Trophoblast cell (in vitro differentiated cells and primary cell): ENCODE measurements at places on chromosomes 5 and 9.

DNA sequence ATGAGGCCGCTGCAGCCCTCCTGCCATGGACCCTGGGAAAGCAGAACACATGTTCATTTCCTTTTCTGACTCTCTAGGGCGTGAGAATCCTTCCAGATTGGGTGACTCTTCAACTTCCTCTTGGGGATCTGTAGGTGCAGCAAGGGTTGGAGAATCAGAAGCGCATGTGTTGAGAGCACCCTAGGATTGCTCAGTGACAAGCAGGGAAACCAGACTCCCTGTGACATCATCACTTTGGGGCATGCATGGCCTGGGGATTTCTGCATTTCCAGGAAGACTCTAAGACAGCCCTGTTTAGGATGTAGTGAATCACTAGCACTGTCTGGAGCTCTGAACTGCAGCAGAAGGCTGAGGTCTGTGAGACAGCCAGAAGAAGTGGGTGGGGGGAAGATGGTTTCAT lies 15.1 kb upstream of the LCP2 start:
- peak; percentile 54 for DNase-seq

DNA sequence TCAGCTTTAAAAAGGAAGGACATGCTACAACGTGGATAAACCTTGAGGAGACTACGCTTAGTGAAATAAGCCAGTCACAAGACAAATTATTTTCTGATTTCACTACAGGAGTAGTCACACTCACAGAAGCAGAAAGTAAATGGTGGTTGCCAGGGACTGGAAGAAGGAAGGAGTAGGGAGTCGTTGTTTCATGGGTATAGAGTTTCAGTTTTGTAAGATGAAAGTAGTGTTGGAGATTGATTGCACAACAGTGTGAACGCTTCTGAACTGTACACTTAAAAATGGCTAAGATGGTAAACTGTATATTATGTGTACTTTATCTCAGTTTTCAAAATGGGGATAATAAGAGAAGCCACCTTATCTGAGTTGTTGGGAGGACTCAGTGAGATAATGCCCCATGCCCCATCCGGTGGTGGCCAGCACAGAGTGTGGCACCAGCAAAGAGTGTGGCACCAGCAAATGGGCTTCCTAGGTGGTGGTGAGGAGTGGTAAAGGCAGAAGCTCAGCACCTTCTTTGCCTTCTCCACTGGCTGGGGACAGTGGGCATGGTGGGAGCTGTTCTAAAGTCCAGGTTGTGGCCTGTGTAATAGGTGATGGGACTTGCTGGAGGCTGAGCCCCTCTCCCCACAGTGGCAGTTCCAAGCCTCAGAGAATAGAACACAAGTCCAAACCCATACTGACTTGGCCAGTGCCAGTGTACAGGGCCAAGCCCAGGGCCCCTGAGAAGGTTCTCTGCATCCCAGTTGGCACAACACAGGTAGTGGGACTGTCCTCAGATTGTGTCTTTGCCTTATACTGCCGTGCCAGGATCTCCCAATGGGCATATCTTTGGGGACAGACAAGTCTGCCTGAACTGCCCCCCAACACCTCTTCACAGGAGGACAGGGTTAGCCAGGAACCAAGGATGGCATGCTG lies 4.4 kb downstream of the SLC22A4 start:
- no peak for DNase-seq

DNA sequence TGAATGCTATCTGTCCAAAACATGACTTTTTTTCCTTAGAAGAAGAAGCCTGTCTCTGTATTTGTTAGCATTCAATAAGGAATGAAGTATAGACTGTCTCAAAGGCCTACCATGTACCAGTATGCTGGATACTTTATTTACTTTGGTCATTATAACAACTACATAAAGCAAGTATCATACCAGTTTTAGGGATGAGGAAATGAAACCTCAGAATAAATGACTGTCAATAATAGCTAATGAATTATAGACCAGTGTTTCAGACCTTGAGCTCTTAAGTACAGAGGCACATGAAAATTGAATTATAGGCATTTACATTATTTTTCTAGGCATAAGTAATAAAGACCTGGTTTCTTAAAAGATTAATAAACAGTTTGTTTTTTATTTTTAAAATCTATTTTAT lies 166.4 kb upstream of the TLX3 start:
- DNase-seq: no peak

DNA sequence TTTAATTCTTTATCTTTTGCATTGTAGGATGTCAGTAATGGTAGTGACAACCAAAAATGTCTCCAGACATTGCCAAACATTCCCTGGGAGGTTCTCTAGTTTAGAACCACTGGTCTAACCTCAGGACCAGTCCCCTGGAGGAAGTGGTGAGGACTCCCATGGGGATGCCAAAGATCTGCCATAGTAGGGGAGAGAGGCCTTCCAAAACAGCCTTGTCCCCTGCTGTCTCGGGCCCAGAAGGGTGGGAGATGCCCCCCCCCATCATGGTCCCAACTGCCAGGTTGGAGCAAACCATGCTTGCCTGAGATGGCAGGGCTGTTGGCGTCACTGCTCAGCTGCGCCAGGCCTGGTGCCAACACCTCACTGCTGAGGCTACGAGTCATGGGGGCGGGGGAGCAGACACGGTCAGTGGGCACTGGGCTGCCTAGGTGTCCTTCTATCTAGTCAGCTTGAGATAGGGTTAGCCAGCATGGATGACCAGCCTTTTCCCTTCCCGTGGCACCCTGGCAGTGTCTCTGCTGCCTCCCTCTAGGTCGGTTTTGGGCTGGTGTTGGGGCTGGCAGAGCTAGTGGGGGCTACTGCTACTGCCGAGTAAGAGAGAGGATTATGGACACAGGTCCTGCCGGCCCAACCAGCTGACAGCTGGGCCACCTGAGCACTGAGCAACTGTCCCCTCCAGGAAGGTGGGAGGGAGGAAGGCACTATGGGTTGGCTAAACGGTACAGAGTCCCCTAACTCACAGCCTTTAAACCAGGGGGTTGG lies 8.3 kb upstream of the CXXC5 start:
- DNase-seq: no peak

DNA sequence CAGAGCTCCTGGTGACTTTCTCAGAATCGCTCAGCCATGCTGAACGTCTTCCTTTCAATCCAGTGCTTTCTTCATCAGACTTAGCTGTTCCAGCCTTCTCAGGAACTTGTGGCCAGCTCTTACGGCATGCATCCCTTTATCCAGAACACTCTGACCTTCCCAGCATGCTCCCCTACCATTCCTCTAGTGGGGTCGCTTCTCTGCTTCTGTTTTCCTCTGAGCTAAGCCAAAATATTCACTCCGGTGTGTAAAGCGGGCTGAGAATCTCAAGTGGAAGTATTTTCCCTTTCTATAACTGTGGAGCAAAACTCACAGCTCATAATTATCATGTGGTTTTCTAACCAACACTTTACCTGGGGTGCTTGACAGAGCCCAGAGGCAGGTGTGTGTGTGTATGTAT lies 6.2 kb downstream of the DCANP1 start:
- DNase-seq: no peak

- DNase-seq: peak; percentile 85
Measured at GRCh38 chr5:111063709-111064322, 7.7 kb upstream of the TSLP start.

DNA sequence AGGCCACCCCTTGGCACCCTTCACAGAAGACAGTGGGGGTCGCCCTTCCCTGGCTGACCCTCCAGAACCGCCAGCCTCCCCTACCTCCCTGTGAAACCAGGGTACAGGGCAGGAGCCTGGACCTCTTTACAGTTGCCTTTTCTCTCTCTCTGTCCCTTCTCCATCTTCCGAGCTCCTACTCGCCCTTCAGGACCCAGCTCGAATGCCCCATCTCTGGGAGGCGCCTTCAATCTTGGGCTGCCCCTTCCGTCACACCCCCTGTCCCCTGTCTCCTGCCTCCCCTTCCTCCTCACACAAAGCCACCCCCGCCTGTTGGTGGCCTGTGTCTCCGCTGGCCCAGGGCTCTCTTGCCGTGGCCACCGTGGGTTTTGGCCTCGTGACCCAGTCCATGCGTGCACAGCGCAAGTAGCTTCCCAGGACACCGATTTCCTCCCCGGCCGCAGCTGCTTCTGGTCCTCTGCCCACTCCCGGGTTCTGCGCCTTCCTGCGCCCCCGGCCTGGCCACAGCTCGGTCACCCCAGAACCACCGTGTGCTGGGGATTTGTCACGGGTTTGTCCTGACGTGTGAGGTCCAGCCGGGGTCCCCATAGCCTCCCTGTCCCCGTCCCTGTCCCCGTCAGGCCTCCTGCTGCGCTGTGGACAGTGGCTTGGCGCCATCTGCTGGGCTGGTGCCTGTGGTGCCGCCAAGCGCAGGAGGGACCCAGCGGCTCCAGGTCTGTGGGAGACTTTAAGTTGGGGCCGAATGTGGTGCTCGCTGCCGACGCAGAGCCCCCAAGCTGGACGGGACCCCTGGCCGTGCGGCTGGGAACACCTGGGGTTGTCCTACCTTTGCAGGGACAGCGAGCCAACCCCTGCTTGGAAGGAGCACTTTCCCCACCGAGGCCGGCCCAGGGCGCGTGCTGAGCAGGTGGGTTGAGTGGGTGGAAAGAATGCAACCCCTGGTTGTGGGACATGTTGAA lies 4.0 kb upstream of the TMEM250 start:
- DNase-seq: peak; percentile 70

- DNase-seq: no peak
Measured at GRCh38 chr9:17906841-17907778, 328.2 kb downstream of the SH3GL2 start.

- no peak for DNase-seq
Measured at GRCh38 chr5:56286015-56286884, 53.1 kb upstream of the ANKRD55 start.

- DNase-seq: no peak
Measured at GRCh38 chr9:113484258-113484730, 20.8 kb downstream of the RGS3 start.

GRCh38 chr5:174412374-174412773 lies 312.0 kb upstream of the MSX2 start:
- no peak for DNase-seq

- no peak for DNase-seq
Measured at GRCh38 chr5:179256328-179257175, 88.7 kb downstream of the ADAMTS2 start.

DNA sequence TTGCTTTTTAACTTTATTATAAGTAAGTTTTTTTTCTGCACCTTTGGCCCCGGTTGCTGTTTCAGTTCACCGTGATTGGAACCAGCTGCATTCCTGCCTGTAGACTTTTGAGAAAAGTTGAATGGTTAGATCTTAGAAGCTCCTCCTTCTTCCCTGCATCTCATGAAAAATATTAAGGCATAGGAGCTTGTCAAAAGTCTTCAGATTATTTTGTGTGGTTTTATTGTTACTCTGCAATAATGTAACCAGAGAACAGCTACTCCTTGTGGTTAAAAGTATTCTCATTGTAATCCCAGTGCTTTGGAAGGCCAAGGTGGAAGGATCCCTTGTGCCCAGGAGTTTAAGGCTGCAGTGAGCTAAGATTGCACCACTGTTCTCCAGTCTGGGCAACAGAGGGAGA lies 3.3 kb upstream of the SLC2A8 start:
- no peak for DNase-seq

DNA sequence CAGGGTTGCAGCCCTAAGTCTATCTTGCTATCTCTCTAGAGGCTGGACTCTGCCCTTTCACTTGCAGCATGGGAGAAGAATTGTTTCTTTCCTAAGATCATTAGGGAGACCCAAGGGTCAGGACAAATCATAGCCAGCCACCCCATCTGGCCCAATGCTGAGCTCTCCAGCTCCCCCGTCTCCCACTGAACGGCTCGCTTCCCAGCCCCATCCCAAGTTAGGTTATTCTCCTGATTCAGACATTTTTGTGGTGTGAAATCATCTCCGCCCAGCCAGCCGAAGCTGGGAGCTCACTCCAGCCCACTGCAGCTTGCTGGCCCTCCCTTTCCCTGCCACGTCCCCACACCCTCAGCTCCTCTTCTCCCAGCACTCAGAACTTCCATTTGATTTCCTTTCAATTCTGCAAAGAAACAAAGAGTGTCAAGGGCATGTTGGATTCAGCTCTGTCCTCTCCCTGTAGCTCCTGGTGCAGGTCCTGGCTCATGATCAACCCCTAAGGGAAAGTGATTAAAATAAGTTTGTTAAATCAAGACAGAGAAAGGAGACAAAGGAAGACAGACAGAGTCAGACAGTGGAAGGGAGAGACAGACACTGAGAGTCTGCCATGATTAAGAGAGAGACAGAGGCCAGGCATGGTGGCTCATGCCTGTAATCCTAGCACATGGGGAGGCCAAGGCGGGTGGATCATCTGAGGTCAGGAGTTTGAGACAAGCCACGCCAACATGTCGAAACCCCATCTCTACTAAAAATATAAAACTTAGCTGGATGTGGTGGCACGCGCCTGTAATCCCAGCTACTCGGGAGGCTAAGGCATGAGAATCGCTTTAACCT lies 12.6 kb upstream of the SPARC start:
- peak; percentile 50 for DNase-seq

- DNase-seq: peak; percentile 34
Measured at GRCh38 chr5:58503390-58504046, 12.3 kb downstream of the GAPT start.

DNA sequence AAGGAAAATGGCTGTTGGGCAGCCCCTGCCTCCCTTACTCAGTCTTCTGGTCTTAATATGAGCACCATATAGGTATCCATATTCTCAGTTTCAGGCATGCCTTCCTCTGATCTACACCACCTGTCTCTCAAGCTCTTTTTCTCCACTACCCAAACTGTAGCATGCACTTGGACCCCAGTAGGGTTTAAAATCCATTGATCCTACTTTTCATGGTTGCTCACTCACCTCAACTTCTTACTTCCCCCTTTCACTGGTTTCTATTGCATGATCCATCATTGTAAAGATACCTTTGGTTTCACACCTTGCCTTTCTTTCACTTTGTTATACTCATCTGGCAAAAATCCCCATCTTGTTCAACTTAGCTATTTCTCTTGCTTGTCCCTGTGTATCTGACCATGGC lies 159.4 kb downstream of the KDM4C start:
- no peak for DNase-seq

DNA sequence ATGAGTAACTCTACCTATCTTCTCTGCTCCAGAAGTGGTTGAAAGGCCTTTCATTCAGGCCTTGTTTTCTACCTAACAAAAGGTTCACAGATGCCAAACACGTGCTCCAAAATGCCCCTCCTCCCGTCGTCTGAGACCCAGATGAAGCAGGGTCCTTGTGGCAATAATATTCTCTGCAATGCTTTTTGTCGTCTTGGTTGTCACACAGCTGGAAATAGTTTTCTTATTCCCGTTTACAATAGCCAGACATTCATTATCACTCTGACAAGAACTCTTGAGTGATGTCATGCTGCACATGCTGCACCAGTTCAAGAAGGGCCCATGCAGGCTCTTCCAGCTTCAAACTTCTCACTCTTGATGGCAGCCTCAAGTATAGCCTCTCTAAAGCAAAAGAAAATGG lies 7.8 kb downstream of the LPAR1 start:
- no peak for DNase-seq

GRCh38 chr9:93422977-93423616 lies 28.4 kb upstream of the FAM120A start:
- no peak for DNase-seq

DNA sequence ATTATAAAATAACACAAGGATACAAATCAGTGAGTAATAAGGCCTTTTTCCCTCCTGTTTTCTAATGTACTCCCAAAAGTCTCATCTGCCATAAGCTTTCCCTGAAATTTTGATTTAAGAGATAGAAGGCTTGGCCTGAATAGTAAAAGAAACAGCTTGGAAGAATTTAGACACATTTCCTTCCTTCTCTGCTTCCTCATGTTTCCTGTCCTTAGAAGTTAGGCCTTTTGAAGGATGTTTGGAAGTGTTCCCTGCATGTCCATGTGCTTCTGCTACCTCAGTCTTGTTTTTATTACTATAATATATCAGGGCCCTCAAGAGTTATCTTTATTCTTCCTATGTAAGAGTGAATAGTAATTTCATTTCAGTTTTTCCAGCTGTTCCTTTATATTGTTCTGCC lies 242.7 kb downstream of the DEPDC1B start:
- DNase-seq: no peak
